Mucosa of gallbladder (tissue), 1 donor: ENCODE measurements at places on chromosomes 12 and 14. TPM values are rescaled to one million over a fixed set of nuclear protein-coding genes. Genes with fewer than 3 reads are reported as not detected.
A peak's percentile ranks its signal among the peaks of the same experiment; 100 is the strongest.

DNA sequence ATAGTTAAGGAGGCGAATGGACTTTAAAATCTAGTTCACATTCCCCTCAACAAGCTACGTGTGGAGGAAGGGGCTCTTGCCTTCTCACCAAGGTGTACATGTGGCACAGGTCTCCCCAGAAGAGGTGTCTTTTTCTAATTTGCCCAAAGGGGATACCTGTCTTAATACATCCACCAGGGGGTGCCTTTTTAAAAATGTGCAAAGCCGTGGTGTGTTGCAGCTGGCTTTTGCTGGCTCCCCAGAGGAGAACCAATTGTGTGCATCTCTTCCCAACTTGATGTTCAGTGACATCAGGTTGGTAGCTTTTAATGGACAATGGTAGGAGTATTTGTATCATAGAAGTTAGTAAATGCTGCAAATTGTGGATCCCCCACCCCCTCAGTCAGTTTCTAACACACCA lies 33.8 kb downstream of the CREBL2 start:
- peak; percentile 20 for DNase-seq

GRCh38 chr14:32940066-32940651 lies 1.5 kb downstream of the NPAS3 start:
- DNase-seq, result no peak

- DNase-seq, result no peak
Observed at GRCh38 chr14:95502381-95502950, 14.0 kb downstream of the SYNE3 start.

DNA sequence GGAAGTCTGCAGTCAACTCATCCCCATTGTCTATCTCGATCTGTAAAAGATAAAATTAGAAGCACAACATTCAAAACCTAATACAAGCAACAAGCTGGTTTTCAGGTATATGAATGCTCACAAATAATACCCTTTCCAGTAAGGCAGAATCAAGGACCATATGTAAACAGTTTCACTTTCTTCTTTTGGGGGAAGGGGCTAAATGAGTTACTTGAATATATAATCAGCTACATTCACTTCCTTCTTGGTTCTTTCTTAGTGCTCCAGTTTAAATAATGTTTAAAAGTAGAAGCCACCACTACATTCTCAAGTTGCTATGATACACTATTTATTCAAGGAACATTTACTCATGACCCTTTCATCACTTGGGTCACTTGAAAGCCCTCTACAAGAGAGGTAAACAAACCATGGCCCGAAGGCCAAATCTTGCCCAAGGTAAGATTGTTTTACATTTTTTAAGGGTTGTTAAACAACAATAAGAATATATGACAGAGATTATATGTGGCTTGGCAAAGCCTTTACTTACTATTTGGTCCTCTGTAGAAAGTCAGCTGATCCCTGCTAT lies 10.3 kb downstream of the TWF1 start:
- DNase-seq, result no peak

DNA sequence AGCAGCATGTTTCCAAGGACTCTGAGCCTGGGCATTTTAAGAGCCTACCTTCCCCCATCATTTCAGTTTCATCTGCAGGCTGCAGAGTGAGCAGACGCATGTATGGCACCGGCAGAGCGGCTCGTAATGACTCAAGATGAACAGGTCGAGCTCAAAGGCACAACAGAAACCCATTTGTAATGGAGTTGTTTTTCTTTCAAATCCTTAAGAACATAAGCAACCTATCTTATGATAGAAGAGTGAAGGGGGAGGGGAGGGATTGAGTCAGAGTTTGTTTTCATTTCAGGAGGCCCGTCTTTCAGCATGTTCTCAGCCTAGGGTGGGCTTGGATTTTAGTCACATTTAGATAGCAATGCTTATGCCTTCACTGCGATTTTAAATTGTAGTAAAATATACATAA lies 54.9 kb upstream of the CISTR start:
- DNase-seq, result no peak

The USP44 gene
- 2.9 TPM for total RNA-seq

The OR4E2 gene
- not detected for total RNA-seq
